ENCODE measurements at places on chromosomes 11 and 22. TPM values are rescaled to one million over a fixed set of nuclear protein-coding genes. Genes with fewer than 3 reads are reported as not detected.

GRCh38 chr11:130379276-130379675 lies 49.1 kb downstream of the ADAMTS8 start:
- H3K27ac ChIP-seq, result no peak overlapping the region
- H3K27me3 ChIP-seq, result no peaks in the 10 kb centered on the region
- peaks cover 11% of the 10 kb centered on the region for H3K4me1 ChIP-seq
- DNase-seq, result no peak
- H3K36me3 ChIP-seq, result no peaks in the 10 kb centered on the region

DNA sequence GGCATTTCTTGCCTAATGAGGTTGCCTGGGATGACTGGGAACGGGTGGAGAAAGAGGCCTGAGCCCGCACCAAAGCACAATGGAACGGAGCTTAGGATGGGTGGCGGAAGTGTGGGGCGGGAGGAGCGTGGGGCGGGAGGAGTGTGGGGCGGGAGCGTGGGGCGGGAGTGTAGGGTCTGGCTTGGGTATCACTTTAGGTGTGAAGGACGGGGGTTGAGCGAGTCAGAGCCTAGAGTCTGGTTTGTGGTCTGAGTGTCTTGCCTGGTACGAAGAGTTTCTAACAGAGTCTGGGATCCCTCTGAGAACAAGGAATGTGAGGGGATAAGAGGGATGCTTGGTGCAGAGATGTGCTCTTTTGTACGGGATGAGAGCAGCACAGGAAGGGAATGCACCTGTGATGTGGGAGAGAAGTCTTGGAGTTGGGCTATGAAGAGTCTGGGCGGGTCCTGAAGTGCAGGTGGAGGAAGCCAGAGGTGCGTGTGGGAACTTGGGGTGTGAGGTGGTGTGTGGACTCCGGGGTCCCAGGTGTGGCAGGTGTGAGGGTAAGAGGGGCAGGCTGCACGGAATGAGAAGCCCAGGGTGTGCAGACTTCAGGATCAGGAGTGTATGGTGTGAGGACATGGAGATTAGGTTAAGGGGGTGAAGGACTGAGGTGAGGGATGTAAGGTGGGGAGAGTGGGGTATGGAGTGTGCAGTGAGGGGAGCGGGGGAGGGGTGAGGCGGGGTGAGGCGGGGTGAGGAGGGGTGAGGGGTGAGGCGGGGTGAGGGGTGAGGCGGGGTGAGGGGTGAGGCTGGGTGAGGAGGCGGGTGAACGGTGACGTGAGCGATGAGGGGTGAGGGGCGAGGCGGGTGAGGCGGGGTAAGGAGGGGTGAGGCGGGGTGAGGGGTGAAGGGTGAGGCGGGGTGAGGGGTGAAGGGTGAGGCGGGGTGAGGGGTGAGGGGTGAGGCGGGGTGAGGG lies 1.0 kb downstream of the SYCE3 start:
- DNase-seq, result no peak
- peaks cover 18% of the 10 kb centered on the region for H3K27me3 ChIP-seq
- H3K27ac ChIP-seq, result no peak overlapping the region
- H3K36me3 ChIP-seq, result no peaks in the 10 kb centered on the region

DNA sequence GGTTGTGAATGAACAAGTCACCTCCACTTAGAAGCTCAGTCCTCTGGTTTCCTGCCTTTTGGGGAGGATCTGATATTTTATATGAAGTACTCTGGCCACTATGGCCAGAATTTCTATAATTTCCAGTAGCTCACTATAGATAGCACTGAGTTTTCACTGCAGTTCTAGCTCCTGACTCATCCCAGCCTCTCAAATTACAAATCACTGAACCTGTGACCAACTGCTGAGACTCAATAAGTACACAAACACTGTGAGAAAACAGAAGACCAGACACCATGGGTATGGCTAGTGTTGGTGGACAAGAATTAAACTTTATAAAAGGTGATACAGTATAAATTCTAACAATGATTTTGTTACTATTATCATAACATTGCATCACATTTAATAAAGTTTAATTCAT lies 47.1 kb upstream of the UCP3 start:
- no peak overlapping the region for H3K27ac ChIP-seq
- H3K27me3 ChIP-seq, result no peaks in the 10 kb centered on the region
- peaks cover 12% of the 10 kb centered on the region for H3K4me1 ChIP-seq
- H3K36me3 ChIP-seq, result peaks cover 23% of the 10 kb centered on the region
- peak; percentile 42 for DNase-seq
- H3K4me3 ChIP-seq, result no peak overlapping the region

- H3K36me3 ChIP-seq, result no peaks in the 10 kb centered on the region
- H3K4me3 ChIP-seq, result no peak overlapping the region
- H3K27ac ChIP-seq, result no peak overlapping the region
- no peaks in the 10 kb centered on the region for H3K27me3 ChIP-seq
- no peaks in the 10 kb centered on the region for H3K4me1 ChIP-seq
These were observed 68.0 kb downstream of the ZBTB44 start for GRCh38 chr11:130246738-130247137.

GRCh38 chr22:42078469-42079318 lies 806 bp upstream of the SMDT1 start:
- H3K27me3 ChIP-seq, result no peaks in the 10 kb centered on the region
- peaks cover 7% of the 10 kb centered on the region for H3K36me3 ChIP-seq
- DNase-seq, result peak; percentile 19
- H3K4me1 ChIP-seq, result peaks cover 5% of the 10 kb centered on the region
- peak overlapping the region; percentile 88 for H3K27ac ChIP-seq
- H3K4me3 ChIP-seq, result peak overlapping the region; percentile 84

DNA sequence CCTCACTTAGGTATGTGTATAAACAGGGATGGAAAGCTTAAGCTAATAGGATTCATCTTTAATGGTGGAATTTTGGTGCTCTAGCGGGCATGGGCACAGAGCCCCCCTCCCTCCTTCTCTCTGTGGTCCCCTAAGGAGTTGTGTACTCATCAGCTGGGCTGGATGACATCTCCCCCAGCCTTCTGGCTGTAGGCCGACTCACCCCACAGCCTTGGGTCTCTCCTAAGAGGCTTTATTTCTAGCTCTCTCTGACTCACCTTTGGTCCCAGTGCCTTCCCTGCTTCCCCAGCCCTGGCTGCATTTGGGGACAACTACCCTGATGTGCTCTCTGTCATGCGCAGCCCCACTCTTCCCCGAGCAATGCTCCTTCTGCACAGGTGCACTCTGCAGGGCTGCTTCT lies 26.9 kb downstream of the SLC6A5 start:
- no peaks in the 10 kb centered on the region for H3K36me3 ChIP-seq
- no peaks in the 10 kb centered on the region for H3K4me1 ChIP-seq
- no peak for DNase-seq

DNA sequence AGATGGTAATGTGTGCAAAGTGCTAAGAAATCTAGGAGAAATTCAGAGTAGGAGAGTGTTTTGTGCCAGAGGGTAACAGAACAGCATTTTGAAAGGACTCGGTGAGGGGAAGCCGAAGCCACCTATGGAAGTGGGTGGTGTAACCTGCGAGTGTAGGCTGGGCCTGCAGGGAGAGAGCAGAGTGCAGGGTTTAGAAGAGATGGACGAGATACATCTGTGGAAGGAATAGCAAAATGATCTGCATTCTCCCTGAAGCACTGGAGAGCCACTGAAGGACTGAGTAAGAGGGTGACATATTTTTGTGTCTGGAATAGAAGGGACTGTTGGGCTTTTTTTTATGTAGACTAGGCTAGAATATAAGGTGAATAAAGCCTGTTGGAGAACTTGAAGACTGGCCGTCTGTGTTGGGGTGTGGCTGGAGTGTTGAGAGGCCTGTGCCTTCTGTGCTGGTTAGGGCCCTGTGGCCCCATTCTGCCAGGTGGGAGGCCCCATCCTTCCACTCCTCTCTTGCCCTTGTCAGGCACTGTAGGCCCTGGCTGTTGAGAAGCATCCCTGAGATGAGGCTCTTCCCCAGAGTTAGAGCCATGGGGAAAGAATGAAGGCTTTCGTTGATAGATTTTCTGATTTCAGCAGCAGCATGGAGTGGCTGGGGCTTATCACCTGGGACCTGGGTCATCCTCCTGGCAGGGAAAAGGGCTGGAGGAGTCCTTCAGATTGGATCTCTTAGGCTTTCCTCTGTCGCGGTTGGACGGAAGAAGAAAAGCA lies 102.2 kb downstream of the ZBTB16 start:
- no peak overlapping the region for H3K27ac ChIP-seq
- no peaks in the 10 kb centered on the region for H3K36me3 ChIP-seq
- no peaks in the 10 kb centered on the region for H3K27me3 ChIP-seq
- peaks cover 12% of the 10 kb centered on the region for H3K4me1 ChIP-seq

DNA sequence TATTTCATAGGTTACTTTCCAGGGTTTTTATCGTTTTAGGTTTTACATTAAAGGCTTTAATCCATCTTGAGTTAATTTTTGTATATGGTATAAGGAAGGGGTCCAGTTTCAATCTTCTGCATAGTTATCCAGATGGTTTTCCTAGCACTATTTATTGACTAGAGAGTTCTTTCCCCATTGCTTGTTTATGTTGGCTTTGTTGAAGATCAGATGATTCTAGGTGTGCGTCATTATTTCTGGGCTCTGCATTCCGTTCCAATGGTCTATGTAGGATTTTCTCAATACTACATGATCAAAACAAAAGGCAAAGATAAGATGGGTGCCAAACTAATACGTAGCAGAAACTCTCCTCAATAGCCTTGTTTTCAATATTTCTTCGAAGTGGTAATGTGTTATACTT lies 14.3 kb upstream of the RIC3 start:
- H3K4me3 ChIP-seq, result no peak overlapping the region
- no peak overlapping the region for H3K27ac ChIP-seq
- H3K4me1 ChIP-seq, result no peaks in the 10 kb centered on the region
- no peaks in the 10 kb centered on the region for H3K27me3 ChIP-seq

DNA sequence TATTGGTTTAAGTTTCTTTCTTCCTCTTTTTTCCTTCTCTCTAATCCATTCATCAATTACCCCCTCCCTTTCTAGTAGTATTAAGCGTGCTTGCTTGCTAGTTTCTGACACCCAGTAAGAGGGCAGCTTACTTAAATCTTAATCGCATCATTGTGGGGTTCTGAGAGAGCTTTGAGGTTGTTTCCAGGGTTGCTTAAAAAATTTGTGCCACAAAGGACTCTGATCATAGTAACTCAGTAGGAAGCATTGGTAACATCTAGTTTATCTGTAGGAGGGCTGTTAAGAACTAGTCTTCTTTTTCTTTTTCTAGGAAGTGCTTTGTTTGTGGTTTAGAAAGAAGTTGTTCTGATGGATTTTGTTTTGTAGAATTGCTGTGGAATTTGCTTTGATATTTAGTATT lies 45.3 kb downstream of the TMEM135 start:
- no peak overlapping the region for H3K27ac ChIP-seq
- H3K4me1 ChIP-seq, result no peaks in the 10 kb centered on the region
- H3K27me3 ChIP-seq, result no peaks in the 10 kb centered on the region
- DNase-seq, result no peak
- no peak overlapping the region for H3K4me3 ChIP-seq

GRCh38 chr11:66713746-66714480 lies 15.1 kb downstream of the SPTBN2 start:
- DNase-seq, result no peak
- no peaks in the 10 kb centered on the region for H3K36me3 ChIP-seq
- no peak overlapping the region for H3K27ac ChIP-seq
- no peaks in the 10 kb centered on the region for H3K27me3 ChIP-seq
- peaks cover 4% of the 10 kb centered on the region for H3K4me1 ChIP-seq

- no peaks in the 10 kb centered on the region for H3K27me3 ChIP-seq
- no peak overlapping the region for H3K4me3 ChIP-seq
- DNase-seq, result no peak
- H3K4me1 ChIP-seq, result peaks cover 53% of the 10 kb centered on the region
These were observed 35.6 kb downstream of the MYH9 start for GRCh38 chr22:36351921-36352802.

DNA sequence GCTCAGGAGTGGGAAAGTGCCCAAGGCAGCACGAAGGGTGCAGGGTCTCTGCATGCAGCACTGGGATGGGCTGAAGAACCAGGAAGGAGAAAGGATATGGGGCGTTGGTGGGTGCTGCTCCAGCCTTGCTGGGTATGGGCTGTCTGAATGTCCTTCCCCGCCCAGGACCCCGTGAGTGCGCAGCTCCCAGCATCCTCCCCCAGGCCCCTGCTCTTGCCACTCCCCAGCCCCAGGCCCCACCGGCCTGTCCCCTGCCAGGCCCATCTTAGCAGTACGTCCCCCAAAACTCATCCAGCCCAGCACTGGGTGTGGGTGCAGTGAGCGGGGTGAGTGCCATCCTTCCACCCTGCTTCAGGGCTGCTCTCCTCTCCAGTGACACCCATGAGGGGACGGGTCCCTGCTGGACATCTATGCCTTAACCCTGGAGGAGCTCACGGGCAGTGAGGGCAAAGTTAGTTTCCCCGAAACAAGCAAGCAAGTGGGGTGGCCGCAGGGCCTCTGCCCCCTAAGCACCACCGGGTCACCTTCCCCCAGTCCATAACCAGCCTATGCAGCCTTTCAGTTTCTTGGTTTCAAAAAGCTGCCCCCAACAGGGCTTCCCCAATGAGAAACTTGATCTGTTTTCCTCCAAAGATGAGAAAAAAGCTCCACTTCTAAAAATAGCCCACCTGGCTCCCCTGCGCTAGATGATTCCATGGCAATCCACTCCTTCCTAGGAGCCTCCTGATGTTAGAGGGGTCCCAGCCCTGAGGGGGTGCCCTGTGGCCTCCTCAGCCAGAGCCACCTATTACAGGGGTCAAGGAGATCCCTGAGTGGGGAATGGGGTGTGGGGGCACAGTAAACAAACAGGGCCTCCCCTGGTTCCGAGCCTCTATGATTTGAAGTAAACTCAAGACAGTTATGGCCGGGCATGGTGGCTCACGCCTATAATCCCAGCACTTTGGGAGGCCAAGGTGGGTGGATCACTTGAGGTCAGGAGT lies 103.8 kb downstream of the MORC2 start:
- H3K4me1 ChIP-seq, result no peaks in the 10 kb centered on the region
- no peak overlapping the region for H3K4me3 ChIP-seq
- DNase-seq, result no peak
- no peaks in the 10 kb centered on the region for H3K36me3 ChIP-seq
- H3K27me3 ChIP-seq, result no peaks in the 10 kb centered on the region

DNA sequence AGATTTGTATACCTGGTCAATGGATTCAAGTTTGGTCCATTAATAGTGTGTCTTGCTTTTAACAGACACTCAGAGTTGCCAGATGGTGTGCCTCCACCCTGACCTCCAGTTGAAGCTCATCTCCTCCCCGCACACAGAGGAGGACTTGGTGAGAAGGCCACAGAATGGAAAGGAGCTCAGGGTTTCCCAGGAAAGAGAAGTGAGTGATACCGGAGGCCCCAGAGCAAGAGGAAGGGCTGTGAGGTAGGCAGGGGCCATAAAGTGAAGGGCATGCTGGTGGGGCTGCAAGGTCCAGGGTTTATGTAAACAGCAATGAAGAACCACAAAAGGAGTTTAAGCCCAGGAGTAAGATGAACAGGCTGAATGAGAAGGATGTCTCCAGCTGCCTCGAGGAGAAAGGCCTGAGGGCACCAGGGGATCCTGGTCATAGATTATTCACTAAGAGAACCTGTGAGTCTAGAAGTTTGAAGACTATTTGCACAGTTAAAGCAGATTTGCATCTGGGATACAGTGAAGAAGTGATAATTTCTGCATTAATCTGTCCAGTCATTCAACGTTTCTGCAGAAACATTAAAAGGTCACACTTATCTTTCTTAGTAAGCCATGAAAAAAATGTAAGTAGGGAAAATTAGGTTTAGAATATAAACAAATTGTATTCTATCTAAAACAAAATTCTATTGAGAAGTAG lies 67.5 kb upstream of the VPREB1 start:
- H3K27me3 ChIP-seq, result no peaks in the 10 kb centered on the region
- no peak overlapping the region for H3K27ac ChIP-seq
- DNase-seq, result no peak
- no peak overlapping the region for H3K4me3 ChIP-seq

GRCh38 chr11:120304526-120304925 lies 20.6 kb upstream of the TLCD5 start:
- no peaks in the 10 kb centered on the region for H3K36me3 ChIP-seq
- H3K27ac ChIP-seq, result no peak overlapping the region
- H3K27me3 ChIP-seq, result no peaks in the 10 kb centered on the region
- H3K4me1 ChIP-seq, result no peaks in the 10 kb centered on the region

The LRRC74B gene
- not detected for total RNA-seq

The CAT gene
- total RNA-seq, result 32.7 TPM

The SCN3B gene
- 2.1 TPM for total RNA-seq

The KCNK7 gene
- total RNA-seq, result not detected

The BIK gene
- 0.14 TPM for total RNA-seq

The OR8D4 gene
- total RNA-seq, result not detected

The LRRN4CL gene
- total RNA-seq, result 0.55 TPM

All from SJCRH30 (cell line).